Stimulated activated naive CD4-positive, alpha-beta T cell (primary cell): ENCODE measurements at places on chromosomes 12 and 14.

- no peak for DNase-seq
These were observed 515.6 kb downstream of the FOXG1 start for GRCh38 chr14:29282169-29282568.

- DNase-seq = no peak
These were observed 108.9 kb downstream of the PTCSC3 start for GRCh38 chr14:36067428-36068187.

DNA sequence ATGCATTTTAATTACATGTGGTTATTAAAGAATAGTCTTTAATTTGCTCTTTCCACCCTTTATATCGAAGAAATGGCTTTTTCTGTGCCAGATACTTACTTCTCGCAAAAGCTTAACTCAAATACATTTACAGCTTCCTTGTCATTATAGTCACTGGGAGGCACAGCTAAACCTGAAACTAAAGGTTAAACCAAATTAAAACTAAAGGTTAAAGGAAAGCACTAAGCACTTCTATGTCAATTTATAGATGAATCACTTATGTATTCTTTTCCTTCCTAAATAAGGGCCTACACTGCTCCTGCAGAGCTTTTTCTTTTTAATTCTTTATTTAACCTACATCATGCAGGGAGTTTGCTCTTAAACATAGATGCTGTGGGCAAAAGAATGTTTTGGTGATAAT lies 9.1 kb downstream of the C14orf93 start:
- no peak for DNase-seq

DNA sequence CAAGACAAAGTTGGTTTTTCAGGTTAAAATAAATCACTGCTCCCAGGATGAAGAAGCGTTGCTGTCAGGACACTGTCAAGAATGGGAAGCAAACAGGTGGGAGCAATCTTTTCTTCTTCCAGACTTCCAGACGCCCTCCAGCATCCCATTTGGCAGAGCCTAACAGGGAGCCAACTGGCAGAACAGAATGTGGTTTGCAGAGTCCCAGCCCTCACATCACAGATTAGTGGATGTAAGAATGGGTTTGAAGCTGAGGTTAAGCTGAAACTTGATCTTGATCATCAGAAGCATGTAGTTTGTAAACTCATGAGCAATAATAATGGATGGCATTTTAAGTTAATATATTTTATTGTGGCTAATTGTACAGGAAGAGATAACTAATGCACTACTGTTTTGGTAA lies 636.4 kb downstream of the SLC6A15 start:
- no peak for DNase-seq

DNA sequence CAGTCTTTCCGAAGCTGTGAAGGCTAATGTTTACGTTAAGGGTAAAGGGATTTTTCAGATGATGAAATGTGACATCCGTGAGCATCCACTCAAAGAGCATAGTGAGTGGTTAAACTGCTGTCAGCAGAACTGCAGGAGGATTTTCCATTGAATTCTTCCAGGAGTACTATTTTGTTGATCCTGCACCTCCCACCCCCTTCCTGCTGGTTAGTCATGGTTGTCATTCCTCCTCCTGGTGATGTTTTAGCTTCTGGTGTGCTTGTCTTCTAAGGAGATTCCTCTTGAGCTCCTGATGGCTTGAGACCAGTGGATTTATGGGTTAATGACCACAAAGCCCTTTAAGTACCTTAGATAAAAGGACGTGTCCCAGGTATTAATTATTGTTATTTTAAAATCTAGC lies 2.4 kb upstream of the GPRC5D start:
- DNase-seq = no peak

DNA sequence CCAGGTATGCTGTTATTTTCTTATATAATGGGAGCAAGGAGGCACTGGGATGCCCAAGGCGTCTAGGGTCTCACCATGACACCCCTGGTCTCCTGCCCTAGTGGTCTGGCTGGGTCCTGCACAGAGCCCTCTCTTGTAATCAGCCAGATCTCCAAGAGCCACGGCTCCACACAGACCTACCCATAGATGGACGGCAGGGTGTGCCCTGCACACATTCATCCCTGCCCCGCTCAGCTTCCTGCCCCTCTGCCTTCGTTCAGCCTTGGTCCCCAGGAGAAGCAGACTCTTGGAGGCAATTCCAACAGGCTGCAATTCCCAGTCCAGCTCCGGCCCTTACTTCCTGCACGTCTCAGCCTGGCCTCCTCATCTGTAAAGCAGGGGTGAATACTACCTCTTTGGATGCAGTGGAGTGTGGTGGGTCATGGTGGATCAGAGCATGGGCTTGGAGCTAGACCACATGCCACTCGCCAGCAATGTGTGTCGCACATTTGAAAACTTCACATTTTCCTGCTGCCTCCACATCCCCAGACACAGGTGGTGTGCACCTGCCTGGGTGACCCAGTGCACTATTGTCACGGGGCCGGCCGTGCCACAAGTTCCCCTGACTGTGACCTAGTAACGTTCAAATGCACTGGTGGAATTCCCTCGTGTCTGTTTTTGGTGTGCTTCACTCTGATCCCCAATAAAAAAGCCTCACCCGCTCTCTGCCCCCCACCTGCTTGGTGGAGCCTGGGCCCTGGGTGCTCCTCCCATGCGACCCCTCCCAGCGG lies 171.1 kb upstream of the PRMT8 start:
- no peak for DNase-seq

DNA sequence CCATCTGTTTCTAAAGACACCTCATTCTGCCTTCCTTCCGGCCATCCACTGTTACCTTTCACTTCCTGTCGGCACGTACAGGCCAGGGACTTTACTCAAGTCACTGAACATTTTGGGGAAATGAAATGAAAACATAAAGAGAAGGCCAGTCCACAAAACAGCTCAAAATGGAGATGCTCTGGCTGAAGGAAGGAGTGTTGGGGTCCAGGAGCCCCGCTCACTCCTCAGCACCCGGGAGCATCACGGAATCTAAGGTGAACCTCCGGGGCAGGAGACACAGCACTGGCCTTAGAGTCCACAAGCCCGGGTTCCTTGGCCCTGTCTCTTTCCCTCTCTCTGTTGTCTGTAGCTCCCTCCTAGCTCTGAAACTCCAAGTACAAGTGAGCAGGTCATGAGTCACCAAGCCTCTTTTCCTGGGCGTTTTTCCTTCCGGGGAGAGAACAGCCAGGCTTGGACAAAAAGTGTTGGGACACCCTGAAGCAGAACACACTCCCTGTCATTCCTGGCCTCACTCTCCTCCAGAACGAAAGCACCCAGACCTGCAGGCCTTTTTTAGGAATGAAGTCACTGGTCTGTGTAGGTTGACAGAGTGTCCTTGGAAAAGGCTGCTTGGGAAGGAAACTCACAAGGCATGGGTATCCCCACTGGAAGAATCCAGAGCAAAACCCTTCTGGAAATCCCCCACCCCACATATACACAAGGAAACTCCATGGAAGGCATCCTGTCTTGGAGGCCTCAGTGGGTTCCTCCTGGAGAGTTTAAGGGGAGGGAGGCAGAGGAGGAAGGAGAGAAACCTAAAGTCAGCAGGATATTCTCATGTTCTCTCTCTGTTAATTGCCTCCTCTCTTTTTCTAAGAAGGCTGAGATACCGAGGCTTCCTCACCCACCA lies 245.3 kb downstream of the ZFP36L1 start:
- no peak for DNase-seq

- peak; percentile 15 for DNase-seq
These were observed 620 bp downstream of the PGAM5 start for GRCh38 chr12:132711080-132711843.

DNA sequence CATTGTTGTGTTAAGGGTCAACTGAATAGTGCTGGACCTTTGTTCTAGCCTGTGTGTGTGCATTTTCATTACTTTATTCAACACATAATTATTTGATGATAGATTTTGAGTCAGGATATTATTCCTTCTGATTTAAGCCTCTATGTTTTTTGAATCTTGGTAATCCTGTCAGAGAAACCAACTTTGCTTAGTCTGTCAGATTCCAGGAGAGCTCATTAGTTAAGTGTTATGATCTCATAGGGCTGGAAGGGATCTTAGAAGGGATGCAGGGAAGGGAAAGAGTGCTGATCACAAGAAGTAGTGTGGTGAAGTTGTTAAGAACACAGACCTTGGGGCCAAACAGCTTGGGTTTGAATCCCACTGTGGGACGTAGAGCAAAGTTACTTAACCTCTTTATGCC lies 52.9 kb downstream of the SCN8A start:
- DNase-seq = no peak

DNA sequence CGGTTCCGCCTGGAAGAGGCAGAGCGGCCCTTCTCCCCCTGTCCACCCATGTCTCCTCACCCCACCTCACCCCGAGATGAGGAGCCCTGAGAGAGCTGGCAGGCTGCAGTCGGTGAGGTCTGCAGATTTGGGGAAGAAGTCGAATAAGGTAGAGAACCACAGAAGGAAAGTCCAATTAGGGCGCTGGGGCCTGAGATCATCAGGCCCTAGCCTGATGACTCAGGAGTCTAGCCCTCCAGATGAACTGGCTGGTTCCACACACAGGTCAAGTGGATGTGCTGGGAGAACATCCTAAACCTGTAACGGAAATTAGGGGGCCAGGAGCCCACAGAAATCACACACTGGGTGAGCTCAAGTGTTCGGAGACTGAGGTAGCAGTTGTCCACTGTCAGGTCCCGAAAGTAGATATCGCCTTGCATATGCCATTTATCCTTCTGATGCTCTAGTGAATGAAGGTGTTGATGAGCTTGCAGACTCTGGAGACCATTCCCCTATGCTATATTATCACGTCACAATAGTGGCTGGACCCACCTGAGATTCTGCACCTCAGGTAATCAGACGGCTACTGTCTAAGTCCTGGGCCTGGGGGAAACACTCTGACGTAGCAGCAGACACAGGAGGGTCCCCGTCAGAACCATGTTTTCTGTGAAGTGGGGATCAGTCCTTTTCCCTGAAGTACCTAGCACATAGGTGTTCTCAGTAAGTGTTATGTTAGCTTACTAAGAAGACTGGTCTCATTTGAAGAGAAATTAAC lies 886 bp upstream of the METTL17 start:
- no peak for DNase-seq
